ENCODE measurements at places on chromosomes 1 and 21.

DNA sequence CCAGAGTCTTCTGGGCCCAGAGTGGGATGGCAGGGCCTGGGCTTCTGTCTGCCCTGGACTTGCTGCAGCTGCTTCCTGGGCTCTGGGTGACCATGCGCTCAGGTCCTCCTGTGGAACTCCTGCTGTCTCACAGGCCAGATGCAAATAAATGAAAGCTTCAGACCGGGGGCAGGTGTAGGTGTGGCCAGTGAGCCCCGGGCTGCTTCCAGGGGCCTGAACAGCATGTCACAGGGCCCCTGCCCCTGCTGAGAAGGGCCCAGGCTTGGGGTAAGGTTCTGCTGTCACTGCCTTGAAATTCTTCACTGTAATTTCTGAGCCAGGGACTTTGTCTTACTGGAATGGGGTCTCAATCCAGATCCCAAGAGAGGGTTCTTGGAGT, 2.5 kb upstream of the PKNOX1 start:
- DNase-seq = no peak

DNA sequence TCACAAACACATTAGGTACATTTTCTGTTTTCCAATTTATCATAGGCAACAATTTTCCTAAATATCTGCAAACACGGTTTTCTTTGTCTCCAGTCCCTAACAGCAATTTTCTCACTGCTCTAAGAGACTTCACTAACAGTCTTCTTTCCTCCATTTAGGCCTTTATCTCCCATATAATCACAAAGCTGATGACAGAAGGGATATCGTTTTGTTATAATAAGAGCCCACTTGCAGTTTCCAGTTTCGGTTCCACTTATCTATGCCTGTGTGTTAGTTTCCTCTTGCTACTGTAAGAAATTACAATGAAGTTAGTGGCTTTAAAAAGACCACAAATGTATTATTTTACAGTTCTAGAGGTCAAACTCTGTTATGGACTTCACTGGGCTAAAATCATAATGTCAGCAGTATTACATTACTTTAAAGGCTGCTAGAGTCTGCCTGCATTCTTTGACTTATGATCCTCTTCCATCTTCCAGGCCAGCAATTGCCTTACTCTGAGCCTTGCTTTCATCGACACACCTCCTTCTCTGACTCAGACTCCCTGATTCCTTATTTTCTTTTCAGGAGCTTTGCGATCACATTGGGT, 549.3 kb downstream of the NCAM2 start:
- DNase-seq = peak; percentile 29

DNA sequence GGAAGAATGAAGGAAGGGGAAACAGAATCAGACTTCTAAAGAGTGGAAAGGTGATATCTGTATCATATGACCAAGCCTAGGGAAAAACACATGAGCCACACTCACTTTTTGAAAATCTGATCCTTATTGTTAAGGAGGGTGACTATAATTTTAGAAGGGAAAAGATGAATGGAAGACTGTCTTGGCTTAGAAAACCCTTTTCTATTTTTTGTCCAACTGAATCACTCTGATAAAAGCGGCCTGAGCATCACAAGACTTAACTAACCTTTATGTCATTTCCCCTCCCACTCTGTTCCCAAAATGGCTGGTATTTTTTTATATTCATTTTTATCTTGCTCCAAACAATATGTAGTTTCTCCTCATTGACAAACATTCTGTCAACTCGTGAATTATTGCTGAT, 169.8 kb downstream of the C1orf21 start:
- DNase-seq = no peak

DNA sequence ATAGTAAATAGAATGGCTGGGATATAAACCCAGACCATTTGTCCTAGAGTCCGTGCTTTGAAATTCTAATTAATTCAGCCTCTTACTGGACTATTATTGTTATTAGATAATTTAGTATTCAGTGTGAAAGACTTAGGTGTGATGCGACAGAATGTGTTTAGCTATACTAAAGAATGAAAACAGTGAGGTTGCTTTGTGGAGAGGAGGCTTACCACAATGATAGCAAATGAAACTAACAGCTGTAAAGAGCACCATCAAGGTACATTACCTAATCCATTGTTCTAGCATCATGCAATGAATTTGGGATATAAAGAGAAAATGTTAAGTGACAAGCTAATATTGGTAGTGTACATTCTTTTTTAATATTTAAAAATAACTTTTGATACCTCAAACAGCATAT, 911.1 kb downstream of the KCNT2 start:
- DNase-seq = no peak

DNA sequence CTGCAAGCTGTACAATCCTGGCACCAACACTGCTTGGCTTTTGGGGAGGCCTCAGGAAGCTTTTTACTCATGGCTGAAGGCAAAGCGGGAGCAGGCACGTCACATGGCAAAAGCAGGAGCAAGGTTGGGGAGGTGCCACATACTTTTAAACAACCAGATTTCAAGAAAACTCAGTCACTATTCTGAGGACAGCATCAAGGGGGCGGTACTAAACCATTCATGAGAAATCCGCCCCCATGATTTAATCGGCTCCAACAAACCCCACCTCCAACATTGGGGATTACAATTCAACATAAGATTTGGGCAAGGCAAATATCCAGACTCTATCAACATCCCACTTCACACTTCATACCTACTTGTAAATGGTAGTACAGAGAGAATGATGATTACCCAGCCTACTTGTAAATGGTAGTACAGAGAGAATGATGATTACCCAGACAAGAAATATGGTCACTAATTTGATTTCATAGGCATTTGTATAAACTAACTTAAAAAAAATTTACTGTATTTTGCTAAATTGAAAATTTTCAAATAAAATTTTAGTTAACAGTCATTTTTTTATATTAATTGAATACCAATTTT, 24.9 kb downstream of the ATP5PF start:
- no peak for DNase-seq

- no peak for DNase-seq
Observed at GRCh38 chr1:55059302-55060132, 20.2 kb downstream of the PCSK9 start.

DNA sequence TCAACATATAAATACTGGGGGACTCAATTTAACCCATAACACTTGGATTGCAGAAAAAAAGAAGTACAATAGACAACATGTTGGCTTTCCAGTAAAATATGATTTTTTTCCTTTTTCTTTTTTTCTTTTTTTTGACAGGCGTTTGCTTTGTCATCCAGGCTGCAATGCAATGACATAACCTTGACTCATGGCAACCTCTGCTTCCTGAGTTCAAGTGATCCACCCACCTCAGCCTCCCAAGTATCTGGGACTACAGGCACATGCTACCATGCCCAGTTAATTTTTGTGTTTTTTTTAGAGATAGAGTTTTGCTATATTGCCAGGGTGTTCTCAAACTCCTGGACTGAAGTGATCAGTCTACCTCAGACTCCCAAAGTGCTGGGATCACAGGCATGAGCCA, 1512.0 kb upstream of the PRMT6 start:
- no peak for DNase-seq

- DNase-seq = no peak
Observed at GRCh38 chr1:8232036-8232757, 85.7 kb upstream of the SLC45A1 start.

- DNase-seq = peak; percentile 91
Observed at GRCh38 chr21:32197896-32198295, 81.0 kb downstream of the MIS18A start.

DNA sequence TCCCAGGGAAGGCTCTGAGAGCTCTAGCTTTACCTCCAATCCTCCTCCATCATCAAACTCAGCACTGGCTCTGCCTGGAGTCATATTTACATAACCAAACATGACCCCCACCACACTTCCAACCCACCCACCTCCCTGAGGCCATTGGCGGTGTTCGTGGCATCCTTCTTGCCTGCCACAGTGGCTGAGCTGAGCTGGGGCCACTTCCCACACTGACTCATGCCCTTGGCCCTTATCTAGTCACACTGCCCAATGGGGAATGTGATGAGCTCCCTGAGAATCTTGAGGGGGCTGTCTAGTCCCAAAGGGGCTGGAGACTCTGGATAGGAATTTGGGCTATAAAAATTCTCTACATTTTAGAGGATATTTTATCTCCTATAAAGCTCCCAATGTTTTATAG, 230.9 kb upstream of the IRF2BP2 start:
- DNase-seq = no peak

DNA sequence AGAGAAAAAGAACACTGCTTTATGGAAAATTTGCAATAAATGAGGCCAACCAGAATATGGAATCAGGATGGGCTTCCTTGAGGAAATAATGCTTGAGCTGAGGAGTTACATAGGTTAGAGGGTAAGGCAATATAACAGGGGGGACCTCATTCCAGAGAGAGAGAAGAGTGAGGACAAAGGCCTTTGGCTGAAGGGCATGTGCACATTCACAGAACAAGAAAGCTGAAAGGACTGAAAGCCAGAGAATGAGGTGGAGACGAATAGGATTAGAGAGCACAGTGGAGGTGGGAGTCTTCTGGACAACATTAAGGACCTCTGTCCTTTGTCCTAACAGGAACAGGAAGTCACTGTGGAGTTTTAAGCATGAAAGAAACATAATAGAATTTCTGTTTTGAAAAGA, 60.7 kb upstream of the MROH9 start:
- no peak for DNase-seq

GRCh38 chr1:167716000-167716271, 5.8 kb upstream of the MPZL1 start:
- DNase-seq = peak; percentile 60

GRCh38 chr1:181655756-181656155, 172.4 kb downstream of the CACNA1E start:
- DNase-seq = no peak

DNA sequence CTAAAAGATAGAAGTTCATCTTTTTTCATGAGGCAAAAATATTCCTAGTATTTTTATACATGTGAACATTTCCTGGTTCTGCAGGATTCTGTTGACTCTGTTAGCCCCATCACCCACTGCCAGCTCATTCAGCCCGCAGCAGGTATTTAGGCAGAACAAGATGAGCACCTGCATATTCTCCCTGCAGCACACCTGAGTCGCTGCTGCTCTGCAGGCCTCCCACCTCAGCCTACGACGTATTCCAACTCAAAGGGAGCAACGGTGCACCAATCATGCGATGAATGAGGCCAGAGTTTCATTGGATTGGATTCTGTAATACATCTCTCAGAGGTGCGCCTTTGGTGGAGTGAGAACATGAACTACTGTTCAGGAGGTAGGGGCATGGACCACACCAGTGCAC, 87.6 kb downstream of the CNIH3 start:
- peak; percentile 19 for DNase-seq
